ENCODE measurements at places on chromosomes 3 and 15. TPM values are rescaled to one million over a fixed set of nuclear protein-coding genes. Genes with fewer than 3 reads are reported as not detected.

DNA sequence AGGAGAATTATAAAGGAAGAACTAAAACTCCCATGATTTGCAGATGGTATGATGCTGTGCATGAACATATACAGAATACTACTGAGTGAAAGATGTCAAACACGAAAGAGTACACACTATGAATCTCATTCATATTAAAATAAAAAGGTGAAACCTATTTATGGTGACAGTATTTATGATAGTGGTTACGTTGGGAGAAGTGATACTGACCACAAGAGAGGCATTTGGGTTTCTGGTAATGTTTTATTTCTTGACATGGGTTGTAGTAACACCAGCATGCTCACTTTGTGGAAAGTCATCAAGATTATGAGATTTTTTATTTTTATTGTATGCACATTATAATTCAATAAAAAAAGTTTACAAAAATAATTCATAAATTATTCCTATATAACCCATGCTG, 324.0 kb downstream of the GAP43 start:
- no peak overlapping the region for H3K4me3 ChIP-seq
- H3K36me3 ChIP-seq, result no peaks in the 10 kb centered on the region

The RBP2 gene
- not detected for total RNA-seq

DNA sequence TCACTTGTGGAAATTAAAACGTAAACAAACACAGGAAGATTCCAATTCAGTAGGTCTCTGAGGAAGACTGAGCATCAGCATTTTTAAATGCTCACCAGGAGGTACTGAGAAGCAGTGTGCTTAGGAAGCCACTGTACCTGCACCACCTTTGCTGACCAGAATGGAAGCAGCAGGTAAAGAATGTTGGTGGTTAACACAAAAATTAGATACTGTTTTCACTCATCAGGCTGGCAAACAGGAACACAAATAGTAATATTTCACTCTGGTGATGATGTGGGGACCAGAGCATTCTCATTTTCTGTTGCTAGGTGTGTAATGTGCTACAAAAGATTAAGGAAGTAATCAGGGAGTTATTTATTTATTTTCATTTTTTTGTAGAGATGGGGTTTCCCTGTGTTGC, 29.9 kb upstream of the GHSR start:
- DNase-seq, result no peak
- no peak overlapping the region for H3K4me3 ChIP-seq
- peaks cover 2% of the 10 kb centered on the region for H3K27me3 ChIP-seq
- H3K36me3 ChIP-seq, result no peaks in the 10 kb centered on the region
- peak overlapping the region; percentile 15 for H3K27ac ChIP-seq

The ATP6V1A gene
- total RNA-seq, result 40.0 TPM

The KNG1 gene
- total RNA-seq, result not detected

The RARB gene
- not detected for total RNA-seq

The GHSR gene
- total RNA-seq, result not detected

The GANC gene
- 13.0 TPM for total RNA-seq

All from activated T-helper 1 cell treated with anti-CD3 and anti-CD28 coated beads, Interleukin-12 subunit alpha, Interleukin-12 subunit beta, Interleukin-2, Interleukin-4 antibody, amounts not matched to agents 30 ng/mL and 10 ng/mL and 1 ng/mL, durations not matched to agents 14 hours and 24 hours and 36 hours (primary cell).